ENCODE measurements at places on chromosomes 7 and 10.

- DNase-seq = no peak
Observed at GRCh38 chr10:56123247-56123646, 237.8 kb downstream of the ZWINT start.

- no peak for DNase-seq
Observed at GRCh38 chr7:147276783-147277370, 1160.3 kb downstream of the CNTNAP2 start.

DNA sequence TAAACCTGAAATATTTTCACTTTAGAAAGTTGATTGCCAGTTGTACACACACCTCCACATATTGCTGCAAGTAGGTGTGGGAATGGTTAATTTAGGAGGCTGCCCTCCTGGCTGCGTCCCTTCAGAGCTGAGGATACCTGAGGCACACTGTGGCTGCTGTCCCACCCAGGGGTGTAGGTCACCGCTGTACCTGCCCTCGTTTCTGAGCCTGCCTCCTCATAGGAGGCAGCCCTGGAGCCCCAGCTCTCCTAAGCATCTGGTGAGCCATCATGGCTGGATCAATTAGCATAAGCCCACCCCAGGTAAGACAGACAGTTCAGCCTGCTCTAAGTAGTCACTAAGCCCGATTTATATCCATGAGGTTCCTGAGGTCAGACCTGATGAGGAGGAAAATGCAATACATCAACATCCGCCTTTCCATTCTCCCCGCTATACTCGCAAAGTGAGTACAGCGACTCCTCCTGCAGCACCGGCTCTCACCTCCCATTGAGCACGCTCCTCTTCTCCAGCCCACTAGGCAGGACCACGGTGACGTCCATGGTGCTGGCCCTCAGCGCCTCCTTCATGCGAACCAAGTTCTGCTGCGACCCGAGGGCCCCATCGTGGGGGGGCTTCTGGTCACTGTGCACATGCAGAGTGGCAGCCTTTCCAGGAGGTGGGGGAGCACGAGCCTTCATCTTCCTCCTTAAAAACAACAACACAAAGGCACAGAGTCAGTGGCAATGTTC is 97.2 kb downstream of the COBL start:
- no peak for DNase-seq

GRCh38 chr10:76133597-76134255 is 702.3 kb downstream of the LRMDA start:
- DNase-seq = no peak

- DNase-seq = peak; percentile 69
Observed at GRCh38 chr10:117262903-117263293, 22.0 kb downstream of the SLC18A2 start.

DNA sequence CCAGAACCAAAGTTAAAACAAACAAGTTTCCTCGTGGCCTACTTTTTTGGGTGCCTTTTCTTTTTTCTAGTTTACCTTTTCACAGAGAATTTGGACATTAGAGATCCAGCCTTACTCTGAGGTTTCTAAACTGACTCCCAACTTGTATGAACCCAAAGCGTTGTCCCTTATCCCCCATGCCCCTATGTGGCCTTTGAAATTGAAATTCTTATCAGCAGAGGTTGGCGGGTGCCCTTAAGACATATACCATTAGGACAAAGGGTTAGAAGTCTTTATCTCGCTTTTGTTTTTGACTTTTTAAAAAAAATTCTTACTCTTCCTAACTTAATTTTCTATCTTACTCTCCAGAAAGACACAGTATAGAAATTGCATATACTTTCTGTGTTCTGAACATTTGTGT is 76.3 kb upstream of the C7orf33 start:
- DNase-seq = no peak

- no peak for DNase-seq
Observed at GRCh38 chr7:47520406-47520805, 61.5 kb downstream of the TNS3 start.

GRCh38 chr10:78543749-78544362 is 510.2 kb downstream of the RPS24 start:
- DNase-seq = no peak

DNA sequence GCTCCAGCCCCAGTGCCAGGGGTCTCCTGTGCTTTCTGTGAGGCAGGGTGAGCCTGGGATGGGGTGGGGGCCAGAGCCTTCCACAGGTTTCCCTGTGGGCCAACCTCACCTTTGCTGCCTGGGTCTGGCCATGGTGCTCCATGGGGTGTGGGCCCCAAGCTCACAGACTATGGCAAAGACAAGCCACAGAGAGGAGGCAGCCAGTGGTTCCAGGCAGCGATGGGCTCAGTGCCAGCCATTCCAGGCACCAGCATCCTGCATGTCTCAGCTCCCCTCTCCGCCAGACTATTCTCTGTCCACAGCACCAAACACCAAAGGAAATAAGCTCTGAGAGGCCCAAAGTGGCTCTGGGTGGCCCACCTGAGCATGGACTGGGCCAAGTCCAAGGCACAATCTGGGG is 133.5 kb downstream of the PTPN20 start:
- DNase-seq = no peak

GRCh38 chr7:47846138-47846836 is 102.0 kb downstream of the PKD1L1 start:
- DNase-seq = no peak

DNA sequence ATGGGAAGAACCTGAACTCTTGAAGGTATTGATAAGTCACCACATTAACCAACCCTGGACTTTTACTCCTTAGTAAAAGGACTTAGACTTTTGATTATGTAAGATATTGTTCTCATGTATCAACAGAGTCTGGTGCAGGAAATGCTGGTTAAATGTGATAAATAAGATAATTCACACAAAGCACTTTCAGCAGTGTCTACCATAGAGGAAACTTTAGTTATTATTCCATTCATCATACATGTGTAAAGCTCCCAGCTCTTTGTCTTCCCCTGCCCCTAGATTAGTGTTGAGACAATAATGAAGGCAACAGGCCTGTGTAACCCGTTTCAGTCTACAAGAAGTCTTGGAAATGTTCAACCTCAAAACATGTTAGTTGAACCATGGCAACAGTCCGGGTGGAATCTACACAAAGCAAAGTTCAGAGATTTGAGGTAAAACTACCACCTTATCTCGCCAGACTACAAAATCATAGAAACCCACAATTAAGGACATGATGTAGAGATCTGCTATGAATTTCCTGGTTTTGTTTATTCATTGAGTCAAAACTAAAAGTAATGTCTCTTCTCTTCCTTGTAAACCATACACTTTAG is 109.9 kb upstream of the ADO start:
- no peak for DNase-seq

GRCh38 chr10:60731134-60731885 is 47.0 kb upstream of the CDK1 start:
- DNase-seq = peak; percentile 2

GRCh38 chr7:6279341-6279740 is 6.9 kb upstream of the CYTH3 start:
- DNase-seq = no peak

- no peak for DNase-seq
Observed at GRCh38 chr10:3487228-3487627, 297.8 kb downstream of the KLF6 start.

GRCh38 chr7:156993021-156993924 is 17.2 kb downstream of the MNX1 start:
- DNase-seq = no peak

GRCh38 chr10:83012866-83013265 is 1126.4 kb upstream of the GHITM start:
- DNase-seq = no peak

- no peak for DNase-seq
Observed at GRCh38 chr10:45514291-45515270, 140.6 kb downstream of the ALOX5 start.

DNA sequence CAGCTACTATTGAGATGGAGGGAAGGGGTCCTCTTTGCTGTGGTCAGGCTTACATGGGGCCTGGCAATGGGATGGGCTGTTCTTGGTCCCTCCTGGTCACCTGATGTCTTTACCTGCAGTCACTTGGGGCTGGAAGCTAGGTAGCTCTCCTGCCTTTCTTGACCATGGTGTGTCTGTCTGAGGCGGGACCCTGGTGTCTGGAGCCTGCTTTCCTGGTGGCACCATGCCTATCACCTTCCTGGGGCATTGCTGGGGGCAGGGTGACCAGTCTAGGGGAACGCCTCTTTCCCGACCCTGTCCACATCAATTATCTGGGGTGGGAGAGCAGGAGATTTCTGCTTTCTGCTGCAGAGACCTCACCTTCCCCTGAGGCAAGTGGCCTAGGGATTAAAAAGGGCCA is 55.6 kb downstream of the ARHGAP22 start:
- no peak for DNase-seq

DNA sequence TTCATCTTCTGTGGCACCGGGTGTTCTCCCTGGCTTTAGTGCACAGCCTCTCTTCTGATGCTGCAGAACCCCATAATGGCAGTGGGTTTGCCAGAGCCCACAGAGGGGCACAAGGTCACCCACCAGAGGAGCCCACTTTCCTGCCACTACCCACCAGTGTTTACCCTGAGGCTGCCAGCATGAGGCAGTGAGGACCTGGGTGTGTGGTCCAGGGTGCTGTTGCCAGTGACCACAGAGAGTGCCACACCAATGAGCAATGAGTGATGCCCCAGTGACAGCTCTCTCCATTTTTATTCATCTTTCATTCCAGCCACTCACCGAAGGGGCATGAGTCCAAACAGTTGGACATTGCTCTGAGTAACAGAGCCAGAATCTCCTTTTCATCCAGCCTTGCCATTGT is 34.8 kb downstream of the MTURN start:
- DNase-seq = no peak

DNA sequence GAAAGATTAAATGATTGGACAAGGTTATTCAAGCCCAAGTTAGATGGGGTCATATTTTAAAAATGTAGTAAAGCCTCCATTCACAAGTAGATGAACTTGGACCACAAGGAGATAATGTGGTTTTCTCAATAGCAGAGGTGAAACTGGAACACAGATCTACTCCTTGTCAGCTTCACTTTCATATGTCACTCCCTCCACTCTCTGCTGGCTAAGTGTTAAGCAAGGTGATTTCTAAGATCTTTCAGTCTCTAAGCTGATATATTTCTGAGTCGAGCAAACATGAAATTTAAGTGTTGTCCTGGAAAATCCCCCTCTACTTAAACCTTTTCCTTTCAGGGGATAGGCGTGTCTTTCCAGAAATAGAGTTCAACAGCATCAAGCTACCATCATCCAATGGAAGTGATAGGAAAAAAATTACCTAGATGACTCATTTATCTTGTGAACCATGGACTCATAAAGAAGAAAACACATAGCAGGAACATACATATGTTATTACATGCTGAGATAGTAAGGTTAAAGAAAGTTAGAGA is 275.0 kb downstream of the PTEN start:
- no peak for DNase-seq

- peak; percentile 80 for DNase-seq
Observed at GRCh38 chr10:102322914-102323313, 72.6 kb upstream of the NFKB2 start.

- DNase-seq = no peak
Observed at GRCh38 chr7:133436014-133436428, 183.1 kb downstream of the EXOC4 start.

DNA sequence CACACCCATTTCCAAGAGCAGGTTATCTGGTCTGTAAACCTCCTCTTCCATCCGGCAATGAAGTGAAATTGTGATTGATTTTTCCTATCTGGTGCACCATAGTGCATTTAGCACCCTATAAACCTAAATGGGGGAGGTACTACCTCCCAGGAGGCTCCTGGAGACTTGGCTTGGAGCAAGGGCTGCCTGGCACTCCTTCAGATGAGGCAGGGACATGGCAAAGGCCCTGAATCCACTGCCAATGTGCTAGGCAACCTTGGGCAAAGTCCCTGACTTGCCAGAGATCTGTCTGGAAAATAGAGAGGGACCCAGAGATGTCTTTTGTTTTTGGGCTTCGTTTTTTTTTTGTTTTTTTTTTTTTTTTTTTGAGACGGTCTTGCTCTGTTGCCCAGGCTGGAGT is 6.7 kb upstream of the GRID1 start:
- no peak for DNase-seq

DNA sequence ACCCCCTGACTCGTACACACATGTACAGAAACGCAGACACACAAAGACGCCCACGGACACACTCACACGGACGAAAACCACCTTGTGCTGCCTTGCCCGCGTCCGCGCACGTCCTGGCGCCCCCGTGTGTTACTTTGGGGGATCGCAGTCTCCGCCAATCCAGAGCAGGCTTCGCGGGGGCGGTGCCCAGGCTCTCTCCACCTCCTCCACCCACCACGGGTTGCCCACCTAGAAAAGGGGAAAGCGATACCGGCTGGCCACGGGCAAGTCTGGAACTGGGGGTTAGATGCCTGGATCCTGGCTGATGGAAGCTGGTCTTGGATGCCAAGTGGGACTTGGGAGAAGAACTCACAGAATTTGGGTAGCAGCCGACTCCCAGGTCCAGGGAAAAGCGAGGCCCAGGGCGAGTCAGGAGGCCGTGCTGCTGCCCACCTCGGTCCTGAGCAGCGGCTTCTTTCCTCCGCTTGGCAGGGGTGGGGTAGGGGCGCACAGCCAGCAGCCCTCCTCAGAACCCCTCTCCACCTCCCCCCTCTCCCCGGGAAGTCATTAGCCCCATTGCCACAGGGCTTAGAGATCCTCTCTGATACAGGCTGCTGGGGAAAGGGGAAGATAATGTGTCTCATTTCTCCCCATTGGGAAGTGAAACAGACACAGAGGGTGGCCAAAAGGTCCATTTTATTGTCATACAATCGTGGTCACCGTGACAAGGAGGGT is 4.6 kb upstream of the VGF start:
- DNase-seq = peak; percentile 79

- DNase-seq = no peak
Observed at GRCh38 chr7:148954766-148955165, 70.7 kb upstream of the EZH2 start.

DNA sequence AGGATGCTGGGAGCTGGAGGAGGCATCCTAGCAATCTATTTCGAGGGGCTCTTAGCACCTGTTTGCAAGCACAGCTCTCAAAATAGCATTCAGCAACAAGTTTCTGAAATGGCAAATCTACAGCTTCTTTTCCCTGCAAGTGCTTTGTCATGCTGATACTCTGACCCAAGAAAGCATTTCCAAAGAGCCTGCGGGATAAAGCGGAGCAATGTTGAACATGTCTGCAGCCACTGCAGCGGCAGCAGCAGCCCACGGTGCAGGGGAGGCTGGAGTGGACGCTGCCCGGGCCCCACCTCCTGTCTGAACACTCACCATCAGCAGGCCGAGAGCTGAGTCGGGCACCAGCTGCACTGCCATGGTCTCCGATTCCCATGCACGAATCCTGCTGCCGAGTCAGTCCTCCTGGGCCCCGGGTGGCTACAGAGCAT is 964 bp downstream of the FRMD4A start:
- DNase-seq = no peak

DNA sequence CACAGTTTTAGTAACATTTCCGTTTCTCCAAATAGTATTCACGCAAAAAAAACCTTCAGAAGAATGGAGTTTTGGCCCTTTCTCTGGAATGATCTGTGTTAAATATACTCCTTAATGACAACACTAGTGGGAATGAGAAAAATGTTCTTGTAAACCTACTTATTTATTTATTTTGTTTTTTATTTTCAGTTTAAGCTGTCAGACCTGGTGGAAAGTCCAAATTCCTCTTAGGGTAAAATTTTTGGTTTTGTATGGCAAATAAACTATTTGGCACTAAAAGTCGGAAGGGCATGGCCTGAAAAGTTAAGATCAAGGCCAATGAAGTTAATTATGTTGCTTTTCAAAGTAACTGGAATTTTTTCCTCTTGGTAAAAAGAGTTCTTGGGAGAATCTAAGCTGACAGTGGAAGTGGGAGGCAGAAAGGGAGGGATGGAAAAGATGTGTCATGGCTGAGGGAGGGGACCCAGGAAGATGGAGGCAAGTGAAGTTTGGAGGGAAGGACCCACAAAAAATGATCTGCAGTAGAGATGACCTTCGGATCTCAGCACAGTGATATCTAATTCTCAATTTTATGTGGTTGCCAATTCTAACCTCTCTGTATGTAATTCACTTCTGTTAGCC is 33.5 kb upstream of the VPS41 start:
- DNase-seq = no peak

- no peak for DNase-seq
Observed at GRCh38 chr10:129279446-129280154, 187.4 kb upstream of the MGMT start.
